ENCODE measurements at places on chromosomes 3 and 15. TPM values are rescaled to one million over a fixed set of nuclear protein-coding genes. Genes with fewer than 3 reads are reported as not detected.

DNA sequence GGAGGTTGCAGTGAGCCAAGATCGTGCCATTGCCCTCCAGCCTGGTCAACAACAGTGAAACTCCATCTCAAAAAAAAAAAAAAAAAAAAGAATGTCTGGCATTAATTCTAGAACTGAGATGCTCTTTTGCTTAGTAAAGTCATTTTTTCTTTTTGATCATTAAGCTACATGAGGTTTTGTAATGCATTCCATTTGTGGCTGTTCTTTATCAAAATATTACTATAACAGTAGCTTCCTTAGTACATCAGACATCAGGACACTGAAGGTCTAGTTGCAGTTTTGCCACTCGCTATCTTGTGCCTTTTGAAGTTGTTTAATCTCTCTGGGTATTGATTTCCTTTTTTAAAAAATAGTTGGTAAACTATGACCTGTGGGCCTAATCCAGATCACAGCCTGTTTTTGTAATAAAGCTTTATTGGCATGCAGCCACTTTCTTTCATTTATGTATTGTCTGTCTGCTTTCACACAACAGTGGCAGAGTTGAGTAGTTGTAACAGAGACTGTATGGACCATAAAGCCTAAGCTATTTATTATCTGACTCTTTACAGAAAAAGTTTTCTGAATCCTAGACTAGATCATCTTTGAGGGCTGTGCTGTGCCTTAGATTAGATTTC, 76.6 kb downstream of the SLC25A26 start:
- no peak for DNase-seq

GRCh38 chr15:40310001-40310959, 2.5 kb upstream of the PLCB2 start:
- peak; percentile 55 for DNase-seq

DNA sequence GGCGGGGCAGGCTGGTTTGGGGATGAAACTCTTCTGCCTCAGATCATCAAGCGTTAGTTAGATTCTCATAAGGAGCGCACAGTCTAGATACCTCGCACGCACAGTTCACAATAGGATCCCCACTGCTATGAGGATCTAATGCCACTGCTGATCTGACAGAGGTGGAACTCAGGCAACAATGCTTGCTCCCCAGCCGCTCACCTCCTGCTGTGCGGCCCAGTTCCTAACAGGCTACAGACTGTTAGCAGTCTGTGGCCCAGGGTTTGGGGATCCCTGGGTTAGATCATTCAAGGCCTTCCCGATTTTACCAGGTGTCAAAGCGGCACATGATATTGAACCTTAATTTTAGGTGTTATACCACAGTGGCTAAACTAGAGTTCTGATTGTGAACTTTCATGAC, 232.8 kb downstream of the UBE2E2 start:
- DNase-seq = no peak

GRCh38 chr15:30827625-30828303, 76.0 kb upstream of the FAN1 start:
- DNase-seq = no peak

GRCh38 chr3:130831719-130832400, 62.0 kb upstream of the ATP2C1 start:
- no peak for DNase-seq

GRCh38 chr15:25870938-25871337, 7.8 kb upstream of the ATP10A start:
- DNase-seq = no peak

GRCh38 chr3:75042941-75043340, 428.5 kb upstream of the CNTN3 start:
- DNase-seq = no peak

GRCh38 chr15:57821826-57822225, 115.3 kb downstream of the POLR2M start:
- DNase-seq = no peak

DNA sequence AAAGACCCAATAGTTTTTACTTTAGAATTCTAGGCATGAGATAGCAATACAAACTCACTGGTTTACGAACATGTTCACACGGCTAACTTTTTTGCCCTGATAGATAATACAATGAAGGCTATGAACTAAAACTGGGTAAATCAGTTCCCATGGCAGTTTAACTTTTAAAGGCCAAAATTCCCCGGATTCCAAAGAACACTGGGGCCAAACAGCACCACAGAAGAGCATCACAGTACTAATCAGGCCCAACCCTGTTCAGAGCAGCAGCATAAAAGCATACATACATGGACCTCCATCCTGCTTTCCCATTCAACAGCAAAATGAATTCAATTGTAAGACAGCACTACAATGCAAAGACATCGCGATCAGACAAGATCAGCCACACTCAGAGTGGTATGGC, 540.3 kb upstream of the CCDC54 start:
- DNase-seq = no peak

DNA sequence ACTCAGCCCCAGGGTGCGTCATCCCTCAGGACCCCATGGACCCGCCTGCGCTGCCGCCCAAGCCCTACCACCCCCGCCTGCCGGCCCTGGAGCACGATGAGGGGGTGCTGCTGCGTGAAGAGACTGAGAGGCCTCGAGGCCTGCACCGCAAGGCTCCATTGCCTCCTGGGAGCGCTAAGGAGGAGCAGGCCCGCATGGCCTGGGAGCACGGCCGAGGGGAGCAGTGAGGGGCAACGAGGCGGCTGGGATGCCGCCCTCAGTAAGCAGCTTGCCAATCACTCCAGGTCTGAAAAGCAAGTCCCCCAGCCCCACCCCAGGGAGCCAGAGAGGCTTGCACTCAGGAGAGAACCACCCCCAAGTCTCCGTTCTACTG, 3.8 kb upstream of the MANF start:
- no peak for DNase-seq

- no peak for DNase-seq
These were observed 40.6 kb downstream of the ITPR1 start for GRCh38 chr3:4533489-4534443.

DNA sequence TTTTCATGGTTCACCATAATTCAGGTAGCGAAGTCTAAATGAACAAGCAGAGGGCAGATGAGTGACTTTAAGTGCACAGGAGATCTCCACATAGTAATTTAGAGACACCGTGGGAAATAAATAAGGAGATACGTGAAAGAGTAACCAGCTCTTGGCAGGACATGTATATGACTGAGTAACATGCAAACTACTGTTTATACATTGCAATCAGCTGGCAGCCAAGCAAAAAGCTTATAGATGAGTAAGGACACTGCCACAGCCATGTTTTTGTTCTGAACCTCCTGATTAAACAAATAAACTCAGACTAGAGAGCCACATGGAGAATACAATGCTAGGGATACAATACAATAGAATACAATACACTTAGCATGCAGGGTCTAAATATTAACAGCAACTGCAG, 252.4 kb downstream of the FHIT start:
- DNase-seq = no peak

DNA sequence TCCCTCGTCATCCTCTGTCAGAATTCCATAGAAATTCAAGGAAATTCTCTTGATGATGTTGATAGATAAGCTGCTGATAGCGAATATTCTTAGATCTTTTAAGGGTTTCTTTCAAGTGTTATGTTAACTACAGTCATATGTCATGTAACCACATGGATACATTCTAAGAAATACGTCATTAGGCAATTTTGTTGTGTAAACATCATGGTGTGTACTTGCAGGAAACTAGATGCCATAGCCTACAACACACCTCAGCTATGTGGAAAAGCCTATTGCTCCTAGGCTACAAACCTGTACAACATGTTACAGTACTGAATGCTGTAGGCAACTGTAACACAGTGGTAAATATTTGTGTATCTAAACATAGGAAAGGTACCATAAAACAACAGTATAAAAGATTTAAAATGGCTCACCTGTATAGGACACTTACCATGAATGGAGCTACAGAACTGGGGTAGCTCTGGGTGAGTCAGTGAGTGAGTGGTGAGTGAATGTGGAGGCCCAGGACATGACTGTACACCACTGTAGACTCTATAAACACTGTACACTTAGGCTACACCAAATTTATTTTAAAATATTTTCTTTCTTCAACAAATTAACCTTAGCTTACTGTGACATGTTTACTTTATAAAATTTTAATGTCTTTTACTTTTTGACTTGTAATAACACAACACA, 34.6 kb downstream of the GLDN start:
- no peak for DNase-seq

DNA sequence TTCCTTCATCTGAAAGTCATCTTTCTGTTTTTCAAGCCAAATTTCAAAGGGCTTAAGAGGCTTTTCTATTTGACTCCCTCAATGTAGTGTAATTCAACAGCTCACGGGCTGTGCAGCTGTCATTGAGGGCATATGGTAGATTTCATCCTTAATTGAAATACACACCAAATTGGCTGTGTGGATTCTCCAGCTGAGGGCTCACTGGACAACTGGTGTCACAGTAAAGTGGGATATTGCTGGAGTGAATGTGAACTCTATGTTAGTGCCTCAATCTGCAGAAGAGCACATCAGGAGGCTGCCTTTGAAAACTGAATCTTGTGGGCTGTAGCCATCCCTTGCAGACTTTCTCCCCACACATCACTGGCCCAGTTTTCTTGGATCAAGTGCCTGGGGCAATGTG, 120.1 kb downstream of the GALK2 start:
- DNase-seq = no peak

DNA sequence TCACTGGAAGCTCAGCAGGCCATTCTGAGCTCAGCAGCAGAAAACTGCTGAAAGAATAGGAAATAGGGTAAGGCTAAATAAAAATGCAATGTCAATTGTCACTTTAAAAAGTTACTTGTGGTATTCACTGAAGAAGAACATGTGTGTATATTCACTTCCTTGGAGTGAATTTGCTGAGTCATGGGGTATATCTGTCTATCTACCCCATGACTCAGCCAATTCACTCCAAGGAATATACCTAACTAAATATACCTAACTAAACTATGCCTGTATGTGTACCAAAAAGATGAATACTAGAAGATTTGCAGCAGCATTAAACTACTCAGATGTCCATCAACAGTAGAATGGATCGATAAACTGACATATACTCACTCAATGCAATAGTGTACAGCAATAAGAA, 69.5 kb upstream of the KCNAB1 start:
- peak; percentile 4 for DNase-seq

DNA sequence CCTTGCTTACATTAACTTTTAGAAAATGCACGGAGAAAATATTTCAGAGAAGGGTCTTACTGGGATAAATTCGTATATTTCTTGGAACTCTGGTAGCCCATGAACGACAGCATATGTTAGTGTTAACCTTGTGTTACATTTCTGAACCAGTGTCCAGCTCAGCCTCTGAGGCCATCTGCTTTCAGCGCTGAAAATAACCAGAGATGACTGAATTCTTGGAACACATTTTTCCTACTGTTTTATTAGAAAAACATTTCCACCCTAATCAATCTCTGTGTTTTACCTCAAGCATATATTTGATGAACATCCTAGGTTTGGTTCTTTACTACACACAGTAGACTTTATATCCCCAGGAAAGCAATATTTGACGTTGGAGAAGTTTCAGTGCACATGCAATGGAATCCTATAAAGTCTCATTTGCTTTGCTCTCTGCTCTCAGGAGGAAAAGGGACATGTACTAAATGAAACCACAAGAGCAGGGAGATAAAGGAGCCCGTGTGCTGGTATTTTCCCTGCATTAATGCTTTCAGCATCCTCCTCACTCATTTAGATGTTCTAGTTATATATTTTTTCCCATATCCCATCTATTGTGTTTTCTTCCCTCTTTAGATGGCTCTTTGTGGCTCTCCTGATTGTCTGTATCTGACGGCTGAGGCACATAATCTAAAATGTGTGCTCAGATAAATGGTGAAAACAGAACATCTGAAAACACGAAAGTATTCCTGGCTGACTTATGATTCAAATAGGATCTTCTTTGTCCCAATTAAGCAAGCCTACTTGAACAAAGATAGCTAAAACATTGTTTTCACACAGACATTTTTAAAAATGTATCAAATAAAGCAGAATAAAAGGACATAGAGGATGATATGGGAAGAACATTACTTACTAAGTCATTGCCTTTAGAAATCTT, 151.7 kb upstream of the KCNMB2 start:
- no peak for DNase-seq

DNA sequence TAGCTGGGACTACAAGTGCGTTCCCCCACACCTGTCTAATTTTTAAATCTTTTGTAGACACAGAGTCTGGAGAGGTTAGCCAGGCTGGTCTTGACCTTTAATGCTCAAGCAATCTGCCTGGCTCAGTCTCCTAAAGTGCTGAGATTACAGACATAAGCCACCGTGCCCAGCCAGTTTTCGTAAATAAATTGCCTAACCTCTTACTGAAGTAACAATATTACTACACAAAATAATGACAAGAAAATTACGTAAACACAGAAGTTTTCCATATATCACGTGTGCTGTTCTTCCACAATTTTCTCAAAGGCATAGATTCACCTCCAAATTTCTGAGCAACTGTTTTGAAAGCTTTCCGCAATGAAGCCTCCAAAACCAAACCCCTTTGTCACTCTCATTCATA, 58.1 kb upstream of the PROK2 start:
- no peak for DNase-seq

DNA sequence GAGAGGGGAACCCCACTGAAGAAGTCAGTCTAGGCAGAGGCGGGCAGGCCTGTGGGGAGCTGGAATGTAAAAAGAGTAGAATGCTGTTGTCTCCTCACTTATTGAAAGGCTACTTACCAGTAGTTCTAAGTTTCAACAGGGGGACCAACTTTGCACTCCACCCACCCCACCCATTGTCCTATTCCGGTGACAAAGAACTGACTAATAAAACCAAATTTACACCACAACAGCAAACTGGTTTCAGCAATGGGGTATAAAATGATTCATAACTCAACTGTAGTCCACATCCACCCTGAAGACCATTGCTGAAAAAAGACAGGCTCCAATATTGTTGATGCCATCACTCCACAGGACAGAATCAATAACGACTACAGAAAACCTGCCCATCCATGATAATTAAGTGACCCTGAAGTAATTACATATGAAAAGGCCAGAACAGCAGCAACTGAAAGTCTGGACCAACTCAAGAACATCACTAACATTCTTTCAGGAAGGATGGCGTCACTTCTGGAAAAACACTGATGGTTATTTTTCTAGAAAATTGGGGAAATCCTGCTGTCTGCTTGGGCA, 80.2 kb downstream of the ABI3BP start:
- DNase-seq = no peak

The EDEM1 gene
- 22.4 TPM for total RNA-seq

The HTR3E gene
- total RNA-seq = not detected

The SLC22A14 gene
- total RNA-seq = 0.35 TPM

The MAP1A gene
- 7.7 TPM for total RNA-seq

The TMEM108 gene
- total RNA-seq = not detected

The NANOGP8 gene
- total RNA-seq = not detected

The TIMP4 gene
- 4.7 TPM for total RNA-seq

The RHCG gene
- 0.59 TPM for total RNA-seq

The SHC4 gene
- total RNA-seq = 10.9 TPM

The MESP2 gene
- total RNA-seq = not detected
